ENCODE measurements at places on chromosomes 6 and 20.

- no peak for DNase-seq
Measured at GRCh38 chr20:37643400-37643799, 50.4 kb upstream of the CTNNBL1 start.

DNA sequence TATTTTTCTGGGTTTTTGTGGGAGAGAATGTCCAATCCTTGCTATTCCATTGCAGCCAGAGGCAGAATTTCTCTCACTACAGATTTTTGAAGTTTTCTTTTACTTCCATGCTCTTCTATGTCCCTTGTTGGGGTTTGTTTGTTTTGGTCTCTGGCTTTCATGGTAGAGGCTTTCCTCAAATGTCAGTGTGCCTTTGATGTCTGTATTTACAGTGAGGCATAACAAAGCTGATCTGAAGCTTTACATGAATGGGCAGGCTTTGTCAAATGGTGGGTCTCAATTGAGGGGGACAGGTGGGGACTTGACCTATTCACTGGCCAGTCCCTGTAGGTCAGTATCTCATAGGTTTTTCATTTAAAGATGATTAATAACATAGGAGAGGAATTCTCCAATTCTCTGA, 8.6 kb upstream of the CARMIL1 start:
- no peak for DNase-seq

DNA sequence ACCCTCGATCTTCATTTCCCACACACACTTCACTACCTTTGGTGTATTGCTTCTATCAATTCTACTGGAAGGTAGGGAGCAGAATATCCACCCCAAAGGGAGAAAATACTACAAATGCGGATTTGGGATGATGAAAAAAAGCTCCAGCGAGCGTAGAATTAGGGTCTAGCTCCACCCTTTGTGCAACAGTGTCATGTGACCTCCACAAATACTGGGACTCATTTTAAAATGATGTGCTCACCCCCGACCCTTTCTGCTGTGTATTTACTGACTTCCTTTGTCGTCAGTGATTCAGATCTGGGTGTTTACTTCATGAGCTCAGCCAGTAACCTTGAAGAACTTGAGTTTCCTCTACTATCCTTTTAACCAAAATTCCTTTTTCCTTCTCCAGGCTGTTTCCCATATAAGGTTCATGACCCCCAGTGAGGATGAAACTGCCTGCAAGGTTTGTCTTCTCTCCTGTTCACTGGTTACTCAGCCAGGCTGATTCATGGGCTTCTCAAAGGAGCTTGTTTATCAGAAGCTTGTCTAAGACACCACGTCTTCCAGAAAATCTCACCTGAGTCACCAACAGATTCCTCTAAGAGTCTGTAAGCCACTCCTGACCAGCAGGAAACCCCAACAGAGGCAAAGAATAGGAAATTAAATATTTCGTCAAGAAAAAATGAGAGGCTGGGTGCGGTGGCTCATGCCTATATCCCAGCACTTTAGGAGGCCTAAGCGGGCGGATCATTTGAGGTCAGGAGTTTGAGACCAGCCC, 39.6 kb upstream of the PAX1 start:
- no peak for DNase-seq

DNA sequence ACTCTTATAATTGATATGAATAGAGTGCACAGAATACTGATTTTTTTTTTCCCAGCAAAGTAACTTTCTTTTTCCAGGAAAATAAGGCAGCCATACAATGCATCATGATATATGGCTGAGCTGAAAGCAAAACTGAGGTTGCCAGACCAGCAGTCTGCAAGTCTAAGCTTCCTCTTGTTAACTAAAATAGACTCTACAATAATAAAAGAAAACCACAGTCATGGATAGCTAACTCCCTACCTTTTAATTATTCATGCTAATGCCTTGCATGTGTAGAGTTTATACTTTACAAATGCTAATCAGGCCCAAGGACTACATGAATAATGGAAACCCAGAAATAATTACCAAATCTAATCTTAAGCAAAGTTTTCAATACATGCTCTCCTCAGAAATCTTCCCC, 47.4 kb downstream of the MAP7 start:
- DNase-seq: no peak

DNA sequence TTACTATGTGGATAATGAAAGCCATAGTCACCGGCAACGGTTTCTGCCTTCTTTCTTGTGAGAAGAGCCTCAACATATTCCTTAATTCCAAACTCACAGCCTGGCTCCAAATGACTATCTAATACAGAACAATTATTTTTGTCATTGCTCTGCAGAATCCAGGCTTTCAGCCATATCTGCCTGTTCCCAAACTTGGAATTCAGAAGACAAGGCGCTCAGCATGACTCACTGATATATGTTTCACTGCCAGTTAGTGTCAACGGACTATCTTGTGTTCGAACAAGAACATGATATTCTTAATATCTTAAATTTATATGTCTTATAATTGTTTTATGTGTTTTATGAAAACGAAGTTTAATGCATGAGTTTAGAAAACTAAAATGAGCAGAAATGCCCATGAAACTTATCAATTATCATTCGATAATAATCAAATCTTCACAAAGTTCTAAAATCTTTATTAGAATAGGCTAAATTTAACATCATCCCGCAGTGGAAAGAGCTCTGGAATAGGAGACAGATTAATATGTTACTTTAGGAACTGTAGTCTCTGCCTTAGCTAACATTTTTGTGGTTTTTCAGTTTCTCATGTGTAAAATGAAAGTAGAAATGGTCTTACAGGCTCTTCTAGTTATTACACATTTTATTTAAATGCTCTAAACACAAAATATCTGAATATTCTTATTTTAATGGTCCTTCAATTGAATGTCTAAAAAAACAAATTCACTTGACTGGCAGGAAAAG, 669.3 kb upstream of the GJE1 start:
- no peak for DNase-seq

DNA sequence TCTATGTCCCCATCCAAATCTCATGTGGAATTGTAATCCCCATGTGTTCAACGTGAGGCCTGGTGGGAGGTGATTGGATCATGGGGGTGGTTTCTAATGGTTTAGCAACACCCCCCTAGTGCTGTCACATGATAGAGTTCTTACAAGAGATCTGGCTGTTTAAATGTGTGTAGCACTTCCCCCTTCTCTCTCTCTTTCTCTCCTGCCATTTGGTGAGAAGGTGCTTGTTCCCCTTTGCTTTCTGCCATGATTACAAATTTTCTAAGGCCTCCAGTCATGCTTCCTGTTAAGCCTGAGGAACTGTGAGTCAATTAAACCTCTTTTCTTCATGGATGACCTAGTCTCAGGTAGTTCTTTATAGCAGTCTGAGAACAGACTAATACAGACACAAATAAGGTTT, 165.4 kb downstream of the OGFRL1 start:
- no peak for DNase-seq

GRCh38 chr20:36971103-36971502, 19.6 kb upstream of the SAMHD1 start:
- no peak for DNase-seq

DNA sequence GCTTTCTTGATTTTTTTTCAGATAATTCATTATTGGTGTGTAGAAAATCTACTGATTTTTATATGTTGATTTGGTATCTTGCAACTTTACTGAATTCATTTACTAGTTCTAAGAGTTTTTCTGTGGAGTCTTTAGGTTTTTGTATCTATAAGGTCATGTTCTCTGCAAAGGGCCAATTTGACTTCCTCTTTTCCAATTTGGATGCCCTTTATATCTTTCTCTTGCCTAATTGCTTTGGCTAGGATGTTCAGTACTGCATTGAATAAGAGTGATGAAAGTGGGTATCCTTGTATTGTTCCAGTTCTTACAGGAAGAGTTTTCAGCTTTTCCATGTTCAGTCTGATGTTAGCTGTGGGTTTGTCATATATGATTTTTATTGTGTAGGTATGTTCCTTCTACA, 14.4 kb upstream of the NKX2-4 start:
- no peak for DNase-seq

- DNase-seq: no peak
Measured at GRCh38 chr6:51472745-51473487, 614.5 kb downstream of the PKHD1 start.
